ENCODE measurements at places on chromosomes 7 and 10.

- no peak for DNase-seq
Measured at GRCh38 chr10:17576768-17577167, 40.4 kb downstream of the HACD1 start.

GRCh38 chr10:46250481-46250880 is 36.3 kb upstream of the ANTXRL start:
- no peak for DNase-seq

GRCh38 chr7:12351843-12352242 is 51.8 kb downstream of the VWDE start:
- DNase-seq: no peak

DNA sequence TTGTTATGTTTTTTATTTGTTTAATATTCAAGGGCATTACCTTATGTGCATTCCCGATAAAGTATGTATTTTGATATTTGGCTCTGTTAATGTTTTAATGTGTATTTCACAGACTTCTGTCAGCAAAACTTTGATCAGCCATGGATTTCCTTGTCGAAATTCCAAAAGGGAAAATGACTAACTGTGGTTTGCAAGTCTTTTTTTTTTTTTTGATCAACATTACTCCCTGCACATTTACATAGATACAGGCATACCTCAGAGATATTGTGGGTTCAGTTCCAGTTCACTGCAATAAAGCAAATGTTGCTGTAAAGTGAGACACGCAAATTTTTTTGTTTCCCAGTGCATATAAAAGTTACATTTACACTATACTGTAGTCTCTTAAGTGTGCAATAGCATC is 351.9 kb downstream of the CXCL12 start:
- no peak for DNase-seq

DNA sequence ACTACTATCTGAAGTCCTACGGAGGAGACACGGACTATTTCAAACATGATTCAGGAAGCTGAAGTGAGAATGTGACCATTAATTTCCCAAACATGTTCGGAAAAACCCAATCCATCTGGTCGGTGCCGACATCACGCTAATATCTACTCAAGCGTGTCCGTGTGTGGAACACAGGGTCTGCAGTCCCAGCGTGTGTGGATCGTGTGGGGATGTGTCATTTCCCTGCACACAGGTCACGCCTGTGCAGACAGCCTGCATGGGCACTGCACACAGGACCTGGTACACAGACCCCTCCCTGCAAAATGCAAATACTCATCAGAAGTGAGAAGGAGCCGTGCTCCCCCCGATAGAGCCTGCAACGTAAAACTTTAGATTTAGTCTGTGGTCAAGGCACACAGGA is 57.8 kb downstream of the CARD11 start:
- no peak for DNase-seq

DNA sequence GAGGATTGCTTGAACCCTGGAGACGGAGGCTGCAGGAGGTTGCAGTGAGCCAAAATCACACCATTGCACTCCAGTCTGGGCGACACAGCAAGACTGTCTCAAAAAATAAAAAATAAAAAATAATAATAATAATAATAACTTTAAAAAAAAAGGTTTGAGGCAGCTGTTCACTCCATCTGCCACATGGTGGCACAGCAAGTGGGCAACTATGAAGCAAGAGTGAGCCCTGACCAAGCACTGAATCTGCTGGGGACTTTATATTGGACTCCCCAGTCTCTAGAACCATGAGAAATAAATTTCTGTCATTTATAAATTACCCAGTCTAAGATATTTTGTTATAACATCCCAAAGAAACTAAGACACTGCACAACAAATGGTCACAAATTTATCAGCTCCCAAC is 14.6 kb upstream of the BRI3 start:
- no peak for DNase-seq

DNA sequence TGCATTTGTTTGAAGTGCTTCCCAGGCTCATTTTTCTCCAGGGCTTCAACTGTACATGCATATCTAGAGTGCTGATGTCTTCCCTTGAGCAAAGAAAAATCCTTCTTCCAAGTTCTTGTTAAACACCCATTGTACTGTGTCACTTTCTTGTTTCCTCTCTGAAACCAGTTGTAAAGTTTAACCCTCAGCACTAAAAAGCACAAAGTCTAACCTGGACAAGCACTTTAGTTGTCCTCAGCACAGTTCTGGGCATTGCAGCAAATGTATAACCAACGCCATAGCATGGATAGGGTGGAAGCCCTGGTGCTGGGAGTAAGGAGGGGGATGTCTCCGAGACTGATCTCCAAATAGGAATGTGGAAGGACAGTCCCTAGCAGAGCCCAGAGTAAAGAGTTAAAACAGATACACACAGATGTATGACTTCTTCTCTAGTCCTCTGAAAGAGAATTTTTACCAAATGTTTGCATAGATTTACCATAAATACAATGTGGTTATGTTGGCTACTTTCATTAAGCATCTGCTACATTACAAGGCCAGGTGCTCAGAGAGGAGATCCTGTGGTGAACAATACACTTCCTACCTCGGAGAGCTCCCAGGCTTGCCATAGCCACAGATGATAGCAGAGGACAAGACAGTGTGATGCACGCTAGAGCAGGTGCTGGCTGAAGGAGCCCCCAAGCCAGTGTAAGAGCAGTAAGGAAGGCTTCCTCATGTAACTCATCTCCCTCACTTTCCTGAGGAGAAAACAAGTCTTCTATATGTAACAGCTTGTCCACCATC is 57.0 kb downstream of the DNAJC12 start:
- no peak for DNase-seq

- no peak for DNase-seq
Measured at GRCh38 chr7:127150543-127150942, 102.2 kb downstream of the GRM8 start.

DNA sequence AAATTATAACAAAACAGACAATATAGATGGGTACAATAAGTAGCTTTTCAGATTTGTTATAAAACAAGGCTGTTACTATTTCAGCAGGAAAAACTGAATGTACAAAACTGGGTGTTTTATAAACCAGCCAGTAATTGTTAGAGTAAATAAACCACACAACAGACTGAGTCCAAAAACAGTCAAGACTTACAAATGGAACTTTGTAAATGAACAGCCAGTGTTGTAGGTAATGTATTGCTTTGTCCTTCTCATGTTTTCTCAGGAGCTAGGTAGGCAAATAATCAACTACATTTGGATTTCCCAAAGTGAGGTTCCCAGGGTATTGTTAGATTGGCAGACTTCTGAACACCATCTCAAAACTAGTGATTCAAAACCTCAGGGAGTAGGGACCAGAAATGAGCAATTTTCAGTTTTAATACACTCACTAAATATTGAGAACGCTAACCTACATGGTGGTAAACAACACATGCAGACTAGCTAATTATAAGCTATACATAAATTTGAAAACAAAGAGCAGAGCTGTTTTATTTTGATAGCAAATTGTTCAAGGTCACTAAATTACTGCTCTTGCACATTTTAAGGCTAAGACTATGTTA is 36.2 kb downstream of the HERPUD2 start:
- DNase-seq: no peak

DNA sequence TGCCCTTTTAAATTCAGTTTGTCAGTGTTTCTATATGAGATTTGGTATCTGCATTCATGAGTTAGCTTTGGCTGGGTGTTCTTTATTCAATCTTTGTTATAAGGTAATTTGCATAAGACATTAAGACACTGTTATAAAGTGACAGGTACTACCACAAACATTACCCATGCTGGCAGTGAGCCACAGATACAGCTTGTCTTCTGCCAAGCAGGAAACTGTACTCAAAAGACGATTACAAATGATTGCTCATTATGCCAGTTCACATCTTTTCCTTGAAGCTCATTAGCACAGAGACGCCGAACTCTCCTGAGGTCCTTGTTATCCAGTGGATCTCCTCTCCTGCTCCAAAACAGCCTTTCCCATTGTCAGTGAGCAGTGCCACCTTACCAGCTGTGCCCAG is 30.4 kb downstream of the AMPH start:
- no peak for DNase-seq

GRCh38 chr10:387909-388660 is 252.8 kb downstream of the ZMYND11 start:
- no peak for DNase-seq

GRCh38 chr10:34207343-34207742 is 607.8 kb downstream of the PARD3 start:
- no peak for DNase-seq

- DNase-seq: no peak
Measured at GRCh38 chr10:2475711-2476217, 591.6 kb upstream of the PFKP start.
